Posterior vena cava (tissue), 2 donors: ENCODE measurements at places on chromosomes 13 and 19.

DNA sequence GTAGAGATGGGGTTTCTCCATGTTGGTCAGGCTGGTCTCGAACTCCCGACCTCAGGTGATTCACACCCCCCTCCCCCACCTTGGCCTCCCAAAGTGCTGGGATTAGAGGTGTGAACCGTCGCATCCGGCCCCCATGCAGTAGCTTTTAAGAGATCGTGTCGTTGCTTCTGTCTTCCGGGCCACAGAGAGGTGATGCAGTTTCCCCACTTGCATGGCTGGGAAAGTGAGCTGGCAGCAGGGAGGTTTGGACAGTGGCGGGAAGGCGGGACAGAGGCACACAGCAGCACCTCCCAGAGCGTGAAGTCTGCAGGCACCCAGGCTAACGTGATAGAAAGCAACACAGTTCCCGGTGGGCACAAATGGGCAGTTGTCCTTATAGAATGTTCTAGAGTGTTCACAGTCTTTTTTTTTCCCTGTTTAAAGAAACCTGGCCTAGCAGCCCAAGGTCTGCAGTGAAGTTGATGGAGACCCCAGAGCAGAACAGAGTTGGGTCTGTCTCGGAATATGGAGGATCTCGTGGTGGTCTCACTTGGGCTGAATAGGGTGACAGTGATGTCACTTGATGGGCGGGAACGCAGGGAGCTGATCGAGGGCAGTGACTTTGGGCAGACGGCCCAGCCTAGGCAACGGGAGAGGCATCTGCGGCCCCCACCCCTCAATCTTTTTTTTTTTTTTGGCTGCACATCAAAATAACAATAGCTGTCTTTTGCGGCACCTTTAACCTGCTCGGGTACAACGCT lies 4.9 kb downstream of the UHRF1 start:
- DNase-seq: no peak

GRCh38 chr13:113345486-113345885 lies 18.4 kb downstream of the GRTP1 start:
- DNase-seq: no peak

GRCh38 chr19:35115177-35115951 lies at the start of gene FXYD3:
TSS of gene FXYD3 (plus strand) at chr19:35115823. CDS start at chr19:35119377, 3,554 bp downstream.
- DNase-seq: no peak

GRCh38 chr19:38172001-38172400 lies 52.0 kb downstream of the DPF1 start:
- DNase-seq: no peak

GRCh38 chr19:55643003-55643886 lies at the start of gene ZNF581:
TSS of gene ZNF581 (plus strand) at chr19:55643649. CDS start at chr19:55644572, 923 bp downstream.
- DNase-seq: peak; percentile 93

DNA sequence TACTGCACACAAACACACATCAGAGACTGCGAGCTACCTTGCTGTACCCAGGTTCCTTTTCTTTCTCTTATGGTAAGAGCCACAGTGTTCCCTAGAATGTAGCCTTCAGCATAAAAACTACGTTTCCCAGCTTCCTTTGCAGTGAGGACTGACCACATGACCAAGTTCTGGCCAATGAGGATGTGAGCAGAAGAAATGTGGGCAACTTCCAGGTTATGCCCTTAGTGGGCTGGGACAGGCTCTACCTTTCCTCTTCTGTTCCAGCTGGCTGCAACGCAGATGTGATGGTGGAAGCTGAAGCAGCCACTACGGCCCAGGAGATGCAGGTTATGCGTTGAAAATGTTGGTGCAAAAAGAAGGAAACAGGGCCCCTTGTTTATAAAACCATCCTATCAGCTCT lies 27.5 kb downstream of the VRK3 start:
- DNase-seq: no peak

DNA sequence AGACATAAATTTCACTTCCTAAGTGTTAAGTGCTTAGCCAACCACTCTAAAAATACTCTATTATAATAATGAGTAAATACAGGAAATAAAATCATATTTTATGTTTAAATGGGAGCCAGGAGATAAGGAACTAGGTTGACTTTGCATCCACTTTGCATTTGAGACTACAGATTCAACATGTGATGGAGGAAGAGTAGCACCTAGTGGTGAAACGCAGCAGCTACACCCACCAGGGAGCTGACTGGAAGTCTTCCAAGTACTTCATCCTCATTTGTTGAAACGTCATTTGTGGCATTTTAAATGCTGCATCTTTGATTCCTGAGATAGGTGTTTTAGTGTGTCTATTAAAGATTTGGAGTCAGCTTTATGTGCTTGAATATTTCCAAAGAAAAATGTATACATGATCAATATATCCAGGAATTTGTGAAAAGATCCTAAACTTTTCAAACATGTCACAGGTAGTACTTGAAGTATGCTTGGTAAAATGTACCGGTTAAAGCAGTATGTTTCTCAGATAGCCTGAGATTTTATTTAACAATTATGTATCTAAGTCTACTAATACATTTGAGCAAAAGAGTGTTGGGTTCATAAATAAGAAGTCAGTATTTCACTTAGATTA lies 17.4 kb upstream of the KCTD12 start:
- DNase-seq: peak; percentile 85

DNA sequence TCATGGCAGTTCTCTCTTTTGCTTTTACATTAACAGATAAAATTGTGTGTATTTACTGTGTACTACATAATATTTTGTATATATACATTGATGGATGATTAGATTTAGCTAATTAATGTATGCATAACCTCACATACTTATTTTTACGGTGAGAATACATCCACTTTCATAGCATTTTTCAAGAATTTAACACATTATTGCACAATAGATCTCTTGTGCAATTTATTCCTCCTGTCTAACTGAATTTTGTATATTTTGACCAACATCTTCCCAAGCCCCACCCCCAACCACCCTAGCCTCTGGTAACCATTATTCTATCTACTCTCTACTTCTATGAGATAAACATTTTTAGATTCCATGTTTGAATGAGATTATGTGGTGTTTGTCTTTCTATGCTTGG lies 194.7 kb downstream of the RBM26 start:
- DNase-seq: no peak

DNA sequence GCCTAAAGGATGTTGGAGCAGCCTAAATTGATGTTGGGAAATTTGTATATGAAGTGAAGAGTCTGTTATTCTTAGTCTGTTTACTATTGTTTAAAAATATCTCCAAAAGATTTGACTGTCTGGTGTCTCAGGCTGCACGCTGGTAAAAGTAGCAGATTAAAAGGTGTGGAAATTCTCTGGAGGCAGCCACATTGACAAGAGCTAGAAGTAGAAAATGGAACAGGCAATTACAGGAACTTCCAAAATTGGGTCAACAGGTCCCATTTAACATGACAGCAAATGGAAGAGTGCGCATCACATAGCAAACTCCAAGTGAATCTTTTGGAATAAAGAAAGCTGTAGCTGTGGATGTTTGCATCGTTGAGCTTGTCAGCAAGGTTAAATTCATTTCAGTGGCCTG lies 138.3 kb downstream of the MTUS2 start:
- no peak for DNase-seq

DNA sequence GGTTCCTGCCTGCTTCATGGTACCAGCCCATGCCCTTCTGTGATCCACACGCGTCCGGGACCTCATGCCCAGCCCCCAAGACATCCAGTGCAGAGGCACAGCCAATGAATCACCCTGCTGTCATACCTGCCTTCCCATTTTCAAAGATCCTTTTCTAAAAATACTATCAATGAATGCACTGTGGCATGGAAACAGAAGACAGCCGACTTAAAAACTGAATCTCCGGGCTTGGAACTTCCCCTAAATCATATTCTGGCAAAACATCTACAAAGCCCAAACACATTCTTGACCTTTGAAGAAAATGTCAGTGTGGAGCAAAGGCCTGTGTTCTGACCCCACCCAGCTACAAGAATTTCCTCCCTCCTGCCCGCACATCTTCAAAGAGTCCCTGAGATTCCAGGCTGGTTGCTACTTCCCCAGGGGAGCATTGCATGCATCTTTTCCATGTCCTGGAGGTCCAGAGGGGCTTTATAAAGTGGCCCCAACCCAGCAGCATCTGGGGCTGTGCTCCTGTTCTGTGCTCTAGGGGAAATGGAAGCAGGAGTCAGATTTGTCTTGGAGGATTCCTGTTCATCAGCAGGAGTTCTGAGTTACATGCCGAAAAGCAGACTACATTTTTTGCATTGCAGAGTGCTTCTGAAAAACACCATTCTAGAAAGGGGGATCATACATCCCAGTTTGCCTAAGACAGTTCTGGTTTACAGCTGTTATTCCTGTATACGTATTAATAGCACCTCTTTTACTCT lies 135.2 kb downstream of the USP12 start:
- DNase-seq: no peak

DNA sequence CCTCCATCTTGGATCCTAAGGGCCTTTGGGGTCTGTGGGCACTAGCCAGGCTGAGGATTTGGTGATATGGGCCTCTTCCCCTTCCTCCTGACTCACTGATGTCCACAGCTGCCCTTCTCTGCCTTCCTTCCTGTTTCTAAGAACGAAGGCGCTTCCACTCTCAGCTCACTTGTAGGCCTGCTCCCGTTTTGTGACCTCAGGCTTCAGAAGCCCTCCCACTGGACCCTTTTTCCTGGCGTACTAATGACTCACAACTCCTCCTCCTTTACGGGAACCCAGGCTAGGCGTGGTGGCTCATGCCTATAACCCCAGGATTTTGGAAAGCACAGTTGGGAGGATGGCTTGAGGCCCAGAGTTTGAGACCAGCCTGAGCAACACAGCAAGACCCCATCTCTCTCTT lies 55.6 kb downstream of the TMED1 start:
- DNase-seq: peak; percentile 84

- no peak for DNase-seq
These were observed 156.3 kb downstream of the SLITRK5 start for GRCh38 chr13:87827479-87827878.

GRCh38 chr19:38424272-38424671 lies 1.7 kb downstream of the RASGRP4 start:
- DNase-seq: no peak

GRCh38 chr13:23558675-23559536 lies 11.3 kb upstream of the TNFRSF19 start:
- DNase-seq: peak; percentile 86

- DNase-seq: no peak
These were observed 276.3 kb upstream of the SOX21 start for GRCh38 chr13:94988654-94989053.

- DNase-seq: no peak
These were observed 1.0 kb upstream of the BCAM start for GRCh38 chr19:44807652-44808462.

DNA sequence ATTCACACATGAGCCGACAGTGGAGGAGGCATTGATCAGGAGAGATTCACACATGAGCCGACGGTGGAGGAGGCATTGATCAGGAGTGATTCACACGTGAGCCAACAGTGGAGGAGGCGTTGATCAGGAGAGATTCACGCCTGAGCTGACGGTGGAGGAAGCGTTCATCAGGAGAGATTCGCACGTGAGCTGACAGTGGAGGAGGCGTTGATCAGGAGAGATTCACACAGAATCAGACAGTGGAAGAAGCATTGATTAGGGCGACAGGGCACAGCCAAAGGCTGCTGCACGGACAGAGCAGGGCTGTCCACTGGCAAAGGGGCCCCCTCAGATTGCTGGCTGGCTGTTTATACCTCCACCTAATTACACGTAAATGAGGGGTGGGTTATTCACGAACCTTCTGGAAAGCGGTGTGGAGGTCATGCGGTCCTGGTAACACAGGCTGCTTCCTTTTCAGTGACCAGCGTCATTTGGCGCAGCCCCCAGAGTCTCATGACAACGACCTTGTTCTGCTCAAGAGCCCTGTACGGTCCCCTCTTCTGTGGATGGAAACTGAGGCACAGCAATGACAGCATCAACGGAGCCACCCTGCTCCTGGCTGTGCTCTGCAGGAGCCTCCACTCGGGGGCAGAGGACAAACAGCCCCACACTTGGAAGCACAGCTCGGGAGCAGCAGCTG lies 50.6 kb upstream of the GAS6 start:
- peak; percentile 70 for DNase-seq

DNA sequence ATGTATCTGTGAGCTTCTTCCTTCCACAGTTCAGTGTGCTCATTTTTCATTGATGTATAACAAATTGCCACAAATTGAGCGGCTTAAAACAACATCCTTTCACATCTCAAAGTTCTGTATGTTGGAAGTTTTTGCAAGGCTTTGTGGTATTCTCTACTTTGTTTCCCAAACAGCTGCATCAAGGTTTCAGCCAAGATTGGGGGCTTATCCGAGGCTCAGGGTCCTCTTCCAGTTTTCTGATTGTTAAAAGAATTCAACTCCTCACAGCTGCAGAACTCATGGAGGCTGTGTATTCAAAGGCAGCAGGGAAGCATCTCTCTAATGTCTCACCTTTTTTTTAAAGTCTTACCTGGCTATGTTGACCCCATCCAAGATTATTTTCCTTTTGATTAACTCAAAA lies 1369.8 kb downstream of the PCDH9 start:
- DNase-seq: no peak

GRCh38 chr13:80040196-80040980 lies 300.5 kb downstream of the SPRY2 start:
- no peak for DNase-seq

DNA sequence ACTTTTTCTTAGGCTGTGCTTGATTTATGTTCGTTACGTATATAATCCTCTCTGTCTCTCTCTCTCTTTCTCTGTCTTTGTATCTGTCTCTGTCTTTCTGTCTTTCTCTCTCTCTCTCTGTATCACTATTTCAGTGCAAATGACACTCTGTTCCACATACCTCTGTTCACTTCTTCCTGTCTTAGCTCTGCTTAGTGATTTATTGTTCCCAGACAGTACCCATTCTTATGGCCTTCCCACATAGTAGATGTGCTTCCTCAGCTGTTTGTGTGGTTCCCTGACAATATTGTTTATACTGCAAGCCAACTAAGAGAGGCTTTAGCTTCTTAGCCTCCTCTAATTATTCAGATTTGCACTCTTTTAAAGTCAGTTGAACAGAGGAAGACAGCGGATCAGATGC lies 1244.2 kb downstream of the DIAPH3 start:
- no peak for DNase-seq

GRCh38 chr19:9914315-9915207 lies 21.8 kb downstream of the OLFM2 start:
- peak; percentile 90 for DNase-seq

GRCh38 chr19:29520390-29520789 lies 5.4 kb upstream of the VSTM2B start:
- peak; percentile 49 for DNase-seq

DNA sequence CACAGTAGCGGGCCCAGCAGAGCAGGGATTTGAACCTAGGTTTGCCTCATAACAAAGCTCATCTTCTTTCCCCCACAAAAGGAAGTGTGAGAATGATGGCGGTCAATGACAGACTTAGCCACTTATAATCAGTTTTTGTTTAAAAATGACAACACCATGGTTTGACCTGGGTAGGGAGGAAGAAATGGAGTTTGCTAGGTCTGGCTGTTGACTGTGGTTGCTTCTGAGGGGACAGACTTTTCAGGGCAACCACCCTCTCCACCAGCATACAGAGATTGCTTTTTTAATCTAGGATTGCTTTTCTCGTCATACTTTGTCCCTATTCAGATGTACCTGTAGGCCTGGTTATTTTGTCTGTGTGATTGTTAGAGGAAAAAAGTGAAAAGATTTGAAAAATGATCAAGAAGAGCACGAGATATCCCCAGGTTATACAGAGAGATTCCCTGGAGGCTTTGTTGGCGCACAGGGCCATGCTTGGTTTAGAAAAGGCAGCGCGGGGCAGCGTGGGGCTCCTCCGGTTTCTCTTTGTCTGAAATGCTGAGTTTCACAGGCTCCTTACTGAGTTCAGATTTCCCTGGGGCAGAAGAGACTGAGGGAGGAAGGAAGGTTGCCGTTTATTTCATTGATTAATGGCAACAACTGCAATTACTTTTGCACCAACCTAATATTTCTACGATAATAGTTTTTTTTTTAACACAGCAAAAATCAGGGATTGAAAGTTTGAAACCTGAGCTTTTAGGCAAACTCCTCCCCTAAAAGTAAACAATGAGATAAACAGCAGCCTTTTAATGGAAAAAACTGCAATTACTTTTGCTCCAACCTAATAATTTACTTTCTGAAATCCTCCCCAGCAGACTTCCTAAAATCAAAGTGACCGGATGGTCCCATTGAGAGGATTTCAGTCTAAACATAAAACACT lies 97.0 kb upstream of the RNF113B start:
- no peak for DNase-seq
